Activated gamma-delta T cell treated with Interleukin-2 at 50 U/mL for 16 hours (primary cell): ENCODE measurements at places on chromosomes 3 and 15.

- DNase-seq, result no peak
These were observed 3.4 kb downstream of the AHSG start for GRCh38 chr3:186616299-186616617.

DNA sequence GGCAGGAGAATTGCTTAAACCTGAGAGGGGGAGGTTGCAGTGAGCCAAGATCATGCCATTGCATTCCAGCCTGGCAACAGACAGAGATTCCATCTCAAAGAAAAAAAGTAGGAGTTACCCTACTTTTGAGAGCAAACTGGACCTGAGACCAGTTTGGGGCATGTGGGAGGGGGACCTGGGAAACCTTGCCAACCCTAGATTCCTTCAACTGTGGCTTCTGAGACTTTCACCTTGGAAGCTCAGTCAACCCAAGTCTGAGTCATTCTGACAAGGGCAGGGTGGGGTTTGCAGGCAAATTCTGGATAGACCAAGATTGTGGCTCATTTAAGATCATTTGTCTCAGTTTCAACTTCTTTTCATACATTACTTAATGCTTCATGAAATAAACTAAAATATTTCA, 23.8 kb upstream of the SIAH2 start:
- no peak for DNase-seq

DNA sequence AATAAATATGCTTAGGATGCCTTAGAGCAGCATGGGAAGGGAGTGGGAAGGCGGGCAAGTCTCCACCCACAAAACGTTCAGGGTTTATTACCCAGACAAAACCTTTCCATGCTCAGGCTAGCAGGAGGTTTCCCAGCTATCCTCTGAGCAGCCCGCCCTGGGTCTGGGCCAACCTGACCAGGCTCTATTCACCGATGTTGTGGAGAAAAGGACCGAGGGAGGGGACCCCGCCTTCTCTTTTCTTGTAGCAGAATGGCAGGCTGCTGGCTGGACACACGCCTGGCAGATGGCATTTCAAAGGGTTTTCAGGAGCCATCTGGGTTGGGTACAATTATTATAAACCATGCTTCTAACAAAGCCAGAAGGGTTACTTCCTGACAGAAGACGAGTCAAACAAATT, 540.9 kb downstream of the MAGI1 start:
- no peak for DNase-seq

DNA sequence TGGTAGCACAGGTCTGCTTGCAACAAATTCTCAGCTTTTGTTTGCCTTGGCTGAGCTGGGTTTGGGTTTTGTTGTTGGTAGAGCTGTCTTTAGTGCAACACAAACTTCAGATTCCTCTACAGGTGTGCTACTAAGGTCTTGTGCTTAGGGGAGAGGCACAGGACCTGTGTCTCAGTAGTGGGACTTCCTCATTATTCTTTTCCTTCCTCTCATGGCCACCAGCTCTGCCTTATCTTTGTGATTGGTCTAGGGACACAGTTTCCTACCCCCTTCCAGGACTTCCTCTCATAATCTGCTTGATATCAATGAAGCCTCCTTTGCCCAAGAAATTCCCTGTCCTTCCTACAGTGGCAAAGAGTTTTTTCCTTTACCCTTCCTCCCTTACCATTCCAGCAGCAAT, 24.9 kb upstream of the DNAAF4 start:
- DNase-seq, result no peak

DNA sequence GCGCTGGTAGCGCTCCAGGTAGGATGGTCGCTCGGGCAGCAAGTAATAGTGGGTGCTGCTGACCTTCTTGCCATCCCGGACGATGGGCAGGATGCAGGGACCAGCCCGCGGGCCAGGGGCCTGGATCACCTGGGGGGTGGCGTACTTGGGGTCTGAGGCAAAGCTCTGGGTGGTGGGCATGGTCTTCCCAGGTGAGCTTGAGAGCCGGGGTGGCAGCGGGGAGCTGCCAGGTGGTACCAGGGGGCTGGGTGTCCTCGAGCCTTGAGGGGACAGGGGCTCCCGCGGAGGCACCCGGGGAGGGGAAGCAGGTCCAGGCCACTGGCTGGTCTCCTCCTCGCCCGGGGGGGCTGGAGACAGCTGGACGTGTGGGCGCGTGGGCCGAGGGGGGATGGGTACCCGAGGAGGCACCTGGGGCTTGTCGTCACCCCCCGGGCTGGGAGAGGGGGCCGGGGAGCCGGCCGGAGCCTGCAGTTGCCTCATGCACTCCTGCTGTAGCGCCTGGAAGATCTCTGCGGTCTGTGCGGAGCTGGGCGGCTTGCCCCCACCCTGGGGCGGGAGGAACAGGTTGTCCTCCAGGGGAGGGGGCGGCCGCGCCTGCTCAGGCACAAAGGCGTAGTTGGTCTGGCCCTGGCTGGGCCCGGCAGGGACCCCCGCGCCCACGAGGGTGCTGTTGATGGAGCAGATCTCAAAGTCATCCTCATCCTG, 40.6 kb downstream of the TNK2 start:
- DNase-seq, result no peak

- DNase-seq, result no peak
These were observed 14.2 kb downstream of the EIF4E3 start for GRCh38 chr3:71710906-71711494.

DNA sequence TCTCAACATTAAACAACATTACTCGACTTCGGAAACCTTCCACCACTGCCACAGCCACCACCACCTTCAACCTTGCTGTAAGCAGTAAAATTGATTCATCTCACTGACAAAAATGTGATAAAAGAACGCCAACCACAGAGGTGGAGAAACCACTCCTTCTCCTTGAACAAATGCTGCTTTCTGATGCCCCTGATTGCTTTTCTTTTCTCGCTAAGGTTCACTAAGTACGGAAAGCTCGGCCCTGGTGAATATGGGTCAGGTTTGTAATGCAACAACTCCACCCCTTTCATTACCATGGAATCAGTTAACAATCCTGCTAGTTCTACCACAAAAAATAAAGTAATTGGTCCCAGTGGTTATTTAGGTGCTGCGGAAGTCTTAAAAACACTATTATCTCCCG, 44.9 kb downstream of the MEIS2 start:
- DNase-seq, result no peak

DNA sequence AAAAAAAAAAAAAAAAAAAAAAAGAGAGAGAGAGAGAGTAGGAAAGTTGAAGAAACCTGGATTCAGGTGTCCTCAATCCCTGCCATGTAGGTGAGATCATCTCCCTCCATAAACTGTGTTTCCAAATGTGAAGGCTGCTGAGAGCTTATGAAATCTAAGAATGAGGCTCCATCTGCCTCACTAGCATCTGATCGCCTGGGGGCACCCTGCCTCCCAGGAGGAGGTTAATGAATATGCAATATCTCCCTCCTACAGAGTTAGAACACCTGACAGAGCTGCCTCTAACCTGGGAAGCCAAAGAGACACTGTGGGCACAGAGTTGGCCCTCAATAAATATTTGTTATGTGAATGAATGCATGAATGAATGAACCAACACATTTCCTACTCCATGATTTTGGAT, 23.8 kb upstream of the ZNF148 start:
- DNase-seq, result no peak

DNA sequence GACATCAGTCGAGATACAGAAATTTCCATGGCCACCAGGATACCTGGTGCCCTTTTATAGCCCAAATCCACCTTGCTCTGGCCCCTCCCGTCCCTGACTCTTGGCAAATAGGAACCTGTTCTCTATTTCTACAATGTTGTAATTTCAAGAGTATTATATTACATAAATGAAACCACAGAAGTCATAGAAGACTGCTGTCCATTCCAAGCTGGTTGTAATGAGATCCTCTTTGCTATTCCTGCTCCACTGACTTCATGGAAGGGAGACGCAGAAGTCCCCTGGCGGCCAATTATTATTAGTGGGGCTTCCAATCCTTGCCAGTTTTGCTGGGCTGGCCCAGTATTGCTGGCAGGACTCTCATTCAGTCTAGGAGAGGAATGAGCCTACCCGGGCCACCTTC, 26.6 kb downstream of the DCP1A start:
- no peak for DNase-seq

GRCh38 chr3:177679568-177680471, 482.5 kb upstream of the TBL1XR1 start:
- no peak for DNase-seq

- DNase-seq, result no peak
These were observed 212.4 kb downstream of the OPA1 start for GRCh38 chr3:193805448-193805847.

GRCh38 chr3:185859294-185859972, 34.6 kb upstream of the IGF2BP2 start:
- DNase-seq, result no peak

DNA sequence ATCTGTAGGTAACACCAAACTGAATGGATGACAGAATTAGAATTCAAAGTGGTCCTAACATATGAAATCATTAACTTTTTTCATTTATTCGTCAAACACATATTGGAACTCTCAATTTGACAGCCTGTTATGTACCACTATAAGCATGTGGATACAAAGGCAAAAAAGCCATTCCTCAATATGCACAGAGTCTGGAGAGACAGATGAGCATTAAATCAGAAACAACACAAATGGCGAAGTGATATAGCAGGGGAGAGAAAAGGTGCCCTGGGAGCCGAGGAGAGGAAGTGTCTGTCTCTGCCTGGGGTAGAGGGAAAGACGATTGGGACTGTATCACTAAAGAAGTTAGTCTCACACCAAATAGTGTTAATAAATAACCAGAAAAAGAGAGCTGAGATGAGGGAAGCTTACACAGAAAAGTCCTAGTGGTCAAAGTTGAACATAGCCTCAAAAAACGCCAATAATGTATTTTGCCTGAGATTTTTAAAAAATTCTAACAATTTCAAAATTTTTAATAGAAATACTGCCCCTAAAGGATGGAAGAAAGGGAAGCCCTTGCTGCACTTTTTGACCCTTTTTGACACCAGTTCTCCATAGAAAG, 417.5 kb downstream of the TUSC7 start:
- no peak for DNase-seq

- no peak for DNase-seq
These were observed 92.1 kb downstream of the ASB7 start for GRCh38 chr15:100694381-100695021.

DNA sequence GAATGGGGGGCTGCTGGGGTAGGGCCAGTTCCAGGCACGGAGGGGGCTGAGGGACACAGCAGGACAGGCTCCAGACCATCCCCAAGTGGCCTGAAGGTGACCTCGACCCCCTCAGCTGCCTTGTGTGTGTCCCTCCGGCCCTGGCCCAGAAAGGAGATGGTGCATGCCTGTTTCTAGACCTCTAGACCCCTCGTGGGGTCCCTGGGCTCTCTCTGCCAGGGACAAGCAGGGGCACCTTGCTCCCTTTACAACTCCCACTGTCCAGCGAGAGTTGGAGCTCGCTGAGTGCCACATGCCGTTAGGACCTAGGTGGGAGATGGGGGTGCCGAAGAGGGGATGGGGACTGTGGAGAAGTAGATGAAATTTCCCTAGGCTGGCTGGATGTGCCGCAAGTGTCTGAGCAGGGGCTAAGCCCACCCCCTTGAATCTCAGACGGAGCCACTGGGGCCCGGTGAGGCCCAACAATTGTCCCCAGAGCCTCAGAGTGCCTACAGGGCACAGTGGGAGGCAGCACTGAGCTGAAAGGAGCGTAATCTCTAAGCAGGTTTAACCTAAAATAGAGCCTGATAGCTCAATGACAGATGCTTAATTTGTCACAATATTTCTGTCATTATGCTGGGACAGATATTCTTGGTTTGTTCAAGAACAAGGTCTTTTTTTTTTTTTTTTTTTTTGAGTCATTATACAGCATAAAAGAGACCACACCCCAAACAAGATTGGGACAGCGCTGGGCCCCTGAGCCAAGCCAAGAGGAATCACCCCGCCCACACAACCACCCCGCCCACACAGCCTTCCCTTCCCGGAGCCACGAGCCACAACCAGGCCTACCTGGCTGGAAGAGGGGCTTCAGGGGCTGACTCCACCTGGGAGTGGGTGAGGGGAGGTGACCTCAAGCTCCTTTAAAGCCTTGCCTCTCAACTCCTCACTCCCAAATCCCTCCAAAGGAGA, 23.6 kb upstream of the KLF13 start:
- no peak for DNase-seq

DNA sequence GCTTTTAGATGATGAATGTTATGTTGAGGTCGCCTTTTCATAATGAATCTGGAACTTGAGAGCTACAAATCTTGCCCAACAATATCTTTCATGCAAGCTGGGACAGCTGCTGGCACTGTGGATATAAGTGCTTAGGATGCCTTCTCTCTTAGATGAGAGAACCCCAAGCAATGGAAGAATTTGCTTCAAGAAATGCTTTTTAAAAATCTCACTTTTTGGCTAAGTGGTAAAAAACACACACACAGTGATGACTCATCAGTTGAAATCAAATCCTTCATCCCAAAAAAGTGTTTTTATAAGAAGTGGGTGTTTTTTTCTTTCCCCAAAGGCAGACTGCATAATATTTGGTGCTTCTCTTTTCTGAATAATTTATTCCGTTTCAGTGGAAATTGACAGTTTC, 38.4 kb upstream of the GALNT15 start:
- DNase-seq, result no peak

DNA sequence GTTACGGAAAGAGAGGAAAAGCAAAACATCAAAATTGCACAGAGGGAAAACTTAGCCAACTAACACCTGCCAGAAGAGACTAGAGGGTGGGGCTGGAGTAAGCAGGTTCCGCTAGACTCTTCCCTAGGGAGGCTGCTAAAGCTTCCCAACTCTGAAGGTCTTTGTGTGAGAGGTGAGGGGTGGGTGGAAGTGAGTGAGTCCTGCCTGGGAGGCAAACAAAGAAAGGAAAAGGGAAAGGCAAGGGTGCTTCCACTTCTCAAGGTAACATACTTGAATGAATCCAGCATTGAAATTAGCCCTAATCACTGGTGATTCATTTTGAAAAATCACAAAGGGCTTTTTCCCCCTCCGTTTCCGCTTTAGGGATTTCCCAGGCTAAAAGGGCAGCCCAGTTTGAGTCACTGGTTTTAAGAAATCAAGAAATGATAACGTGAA, 220.5 kb upstream of the ADAMTS9 start:
- DNase-seq, result no peak

GRCh38 chr3:172023915-172024314, 15.5 kb upstream of the FNDC3B start:
- no peak for DNase-seq

- DNase-seq, result no peak
These were observed 55.1 kb downstream of the WDR76 start for GRCh38 chr15:43881944-43882343.

DNA sequence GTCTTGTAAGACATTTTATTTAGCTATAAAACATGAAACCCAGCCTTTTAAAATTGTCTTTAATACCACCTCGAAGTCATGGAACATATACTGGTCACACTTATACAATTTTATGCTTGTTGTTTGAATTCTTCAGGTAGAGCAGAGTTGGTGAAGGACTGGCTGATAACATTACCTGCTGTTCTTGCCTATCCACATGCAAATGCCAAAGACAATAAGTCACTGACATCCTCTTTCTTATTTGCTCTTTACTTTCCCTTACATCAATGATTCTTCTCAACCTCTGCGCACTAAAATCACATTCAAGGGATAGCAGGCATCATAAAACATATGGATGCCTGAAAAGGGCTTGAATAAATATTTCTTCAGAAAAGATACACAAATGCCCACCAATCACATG, 392.5 kb upstream of the ATP11B start:
- DNase-seq, result no peak

- DNase-seq, result no peak
These were observed 42.9 kb downstream of the ATP13A3 start for GRCh38 chr3:194443901-194444300.
